Foreskin keratinocyte (primary cell): ENCODE measurements at places on chromosomes 5 and 9.

DNA sequence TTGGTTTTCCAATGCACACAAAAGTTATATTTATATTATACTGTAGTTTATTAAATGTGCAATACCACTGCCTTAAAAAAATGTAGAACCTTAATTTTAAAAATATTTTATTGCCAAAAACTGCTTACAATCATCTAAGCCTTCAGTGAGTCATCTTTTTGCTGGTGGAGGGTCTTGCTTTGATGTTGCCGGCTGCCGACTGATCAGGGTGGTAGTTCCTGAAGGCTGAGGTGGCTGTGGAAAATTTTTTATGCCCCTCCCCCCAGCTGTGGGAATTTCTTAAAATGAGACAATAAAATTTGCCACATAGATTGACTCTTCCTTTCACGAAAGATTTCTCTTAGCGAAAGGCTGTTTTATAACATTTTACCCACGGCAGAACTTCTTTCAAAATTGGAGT lies 75.9 kb upstream of the SLC25A51 start:
- no peak for DNase-seq

- no peak for DNase-seq
These were observed 363.5 kb downstream of the CDH9 start for GRCh38 chr5:26674846-26675245.

- DNase-seq, result peak; percentile 73
These were observed 7.3 kb upstream of the GRHPR start for GRCh38 chr9:37415011-37415719.

- DNase-seq, result peak; percentile 10
These were observed 66.0 kb upstream of the MEF2C start for GRCh38 chr5:88948746-88949600.

- no peak for DNase-seq
These were observed 115.2 kb upstream of the WWC1 start for GRCh38 chr5:168176251-168176650.

DNA sequence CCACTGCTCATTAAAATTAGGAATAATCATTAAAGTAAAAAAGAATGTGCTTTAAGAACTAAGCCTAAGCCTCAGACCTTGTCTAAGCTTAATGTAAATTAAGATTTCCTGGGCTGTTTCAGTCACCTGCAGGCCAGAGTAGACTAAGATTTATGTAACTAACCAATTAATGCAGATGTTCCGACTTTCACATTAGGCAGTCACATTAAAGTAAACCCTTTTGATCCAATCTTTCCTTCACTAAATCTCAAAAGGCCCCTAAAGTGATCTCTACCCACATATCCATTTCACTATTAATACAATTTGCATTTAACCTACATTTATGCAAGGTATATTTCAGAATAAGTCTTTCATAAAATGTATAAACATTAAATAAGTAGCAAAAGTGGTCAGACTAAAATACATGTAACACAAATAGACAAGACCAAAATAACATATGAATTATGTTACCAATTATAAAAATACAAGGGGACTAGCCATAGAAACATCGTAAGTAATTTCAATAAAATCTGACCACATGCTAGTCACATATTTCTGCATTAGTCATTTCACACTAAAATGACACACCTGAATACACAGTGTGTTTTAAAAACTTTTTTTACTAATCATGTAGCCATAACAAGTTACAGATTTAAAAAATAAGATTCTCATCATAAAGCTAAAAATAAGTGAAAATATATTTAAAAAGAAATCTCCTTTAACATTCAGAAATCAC lies 7.7 kb downstream of the NR3C1 start:
- DNase-seq, result peak; percentile 44

- peak; percentile 56 for DNase-seq
These were observed 18.8 kb downstream of the SMIM32 start for GRCh38 chr5:136174021-136174659.

GRCh38 chr5:177470759-177471536 lies 2.5 kb downstream of the DBN1 start:
- DNase-seq, result no peak

DNA sequence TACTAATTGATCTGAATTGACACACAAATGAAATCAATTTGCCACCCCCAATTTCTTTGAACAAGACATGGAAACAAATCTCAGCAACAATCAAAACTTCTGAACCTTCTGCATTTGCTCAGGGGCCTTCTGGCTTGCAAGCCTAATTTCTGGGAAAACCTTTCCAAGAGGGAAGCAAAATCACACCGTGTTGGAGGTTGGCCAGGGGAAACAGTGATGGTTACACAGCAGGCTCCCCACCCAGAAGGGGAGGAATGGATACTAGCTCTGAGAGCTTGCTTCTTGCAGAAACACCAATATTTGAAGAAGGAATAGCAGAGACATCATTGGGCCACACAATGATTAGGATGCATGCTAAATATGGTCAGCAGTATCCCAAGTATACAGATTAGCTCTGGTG lies 488.6 kb upstream of the TRPC7 start:
- no peak for DNase-seq

DNA sequence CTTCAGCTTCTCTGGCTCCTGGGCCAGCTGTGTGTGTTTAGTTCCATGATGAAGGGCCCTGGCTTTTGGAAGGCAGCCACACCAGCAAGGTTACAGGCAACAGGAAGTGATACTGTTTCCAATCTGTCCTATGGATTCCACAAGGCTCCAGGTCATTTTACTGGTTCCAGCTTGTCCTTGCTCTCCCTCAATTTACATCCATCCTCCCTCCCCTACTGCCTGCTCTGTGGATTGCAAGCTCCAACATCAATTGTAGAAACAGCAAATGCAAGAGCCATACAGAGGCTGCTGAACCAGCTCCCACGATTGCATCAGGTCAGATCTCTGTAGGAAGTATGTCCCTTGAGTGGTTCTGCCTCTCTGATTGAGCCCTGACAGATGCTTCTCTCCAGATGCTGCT lies 409.8 kb downstream of the NTRK2 start:
- DNase-seq, result peak; percentile 5

GRCh38 chr9:16726718-16727451 lies 143.6 kb downstream of the BNC2 start:
- peak; percentile 72 for DNase-seq

- DNase-seq, result peak; percentile 79
These were observed 465.7 kb upstream of the RGMB start for GRCh38 chr5:98307811-98308210.

DNA sequence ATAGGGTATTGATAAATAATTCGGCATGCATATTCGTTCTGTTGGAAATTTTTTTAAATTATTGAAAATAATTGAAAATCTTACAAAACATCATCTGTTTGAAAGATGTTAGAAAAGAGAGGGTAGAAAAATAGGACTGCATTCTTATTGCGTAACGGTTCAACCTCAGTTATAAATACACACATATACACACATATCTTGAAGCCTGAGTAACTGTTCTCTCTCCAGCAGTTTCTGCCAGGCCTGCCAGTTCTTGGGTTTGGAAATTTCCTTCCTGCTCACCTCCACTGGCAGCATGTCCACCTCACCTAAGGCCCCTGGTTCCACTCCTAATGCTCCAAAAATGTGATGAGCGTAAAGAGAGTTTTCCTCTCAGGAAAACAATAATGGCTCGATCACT lies 9.1 kb downstream of the SPATA31E1 start:
- DNase-seq, result no peak

DNA sequence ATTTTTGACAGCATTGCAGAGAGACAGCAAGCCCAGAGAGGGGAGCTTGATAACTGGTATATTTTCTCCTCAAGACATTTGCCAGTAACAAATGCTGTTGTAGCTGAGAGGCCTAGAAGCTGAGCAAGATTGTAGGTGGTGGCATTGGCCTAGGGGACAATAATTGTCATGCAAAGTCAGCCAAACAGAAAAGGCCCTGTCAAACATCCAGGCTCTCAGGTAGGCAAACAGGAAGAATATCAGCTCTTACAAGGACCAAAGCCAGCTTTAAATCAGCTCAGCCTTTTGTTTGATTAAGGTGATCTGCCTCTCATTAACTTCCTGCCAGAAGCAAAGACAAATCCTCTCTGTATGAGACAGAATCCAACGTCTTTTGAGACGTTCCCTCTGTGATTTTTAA lies 29.7 kb upstream of the BARX1 start:
- DNase-seq, result no peak

GRCh38 chr9:110440172-110440571 lies 102.5 kb upstream of the TXNDC8 start:
- peak; percentile 49 for DNase-seq

- DNase-seq, result no peak
These were observed 343.3 kb upstream of the CDH9 start for GRCh38 chr5:27381686-27382085.

GRCh38 chr5:155952486-155953089 lies 374.4 kb upstream of the SGCD start:
- no peak for DNase-seq

DNA sequence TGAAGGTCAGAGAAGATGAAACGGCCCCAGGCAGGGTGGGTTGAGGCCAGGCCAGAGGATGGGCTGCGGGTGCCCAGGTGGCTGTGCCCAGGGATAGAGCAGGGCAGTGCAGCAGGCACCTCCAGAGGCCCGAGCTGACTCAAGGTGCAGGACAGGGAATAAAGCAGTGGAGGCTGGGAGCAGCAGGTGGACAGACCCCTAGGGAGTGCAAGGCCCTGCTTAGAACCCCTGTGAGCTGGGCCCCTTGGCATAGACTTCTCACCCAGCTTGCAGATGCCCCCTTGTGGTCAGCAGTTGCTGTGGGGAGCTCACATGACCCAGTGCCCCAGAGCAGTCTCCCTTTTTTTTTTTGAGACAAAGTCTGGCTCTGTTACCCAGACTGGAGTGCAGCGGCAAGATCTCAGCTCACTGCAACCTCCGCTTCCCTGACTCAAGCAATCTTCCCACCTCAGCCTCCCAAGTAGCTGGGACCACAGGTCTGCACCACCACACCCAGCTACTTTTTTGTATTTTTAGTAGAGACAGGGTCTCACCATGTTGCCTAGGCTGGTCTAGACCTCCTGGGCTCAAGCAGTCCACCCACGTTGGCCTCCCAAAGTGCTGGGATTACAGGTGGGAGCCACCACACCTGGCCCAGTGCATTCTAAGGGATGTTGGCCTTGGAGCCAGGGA lies 118.8 kb downstream of the WNK2 start:
- no peak for DNase-seq

GRCh38 chr5:150372639-150373038 lies 15.1 kb downstream of the TCOF1 start:
- DNase-seq, result no peak

GRCh38 chr9:104900324-104900723 lies 27.6 kb downstream of the ABCA1 start:
- no peak for DNase-seq

DNA sequence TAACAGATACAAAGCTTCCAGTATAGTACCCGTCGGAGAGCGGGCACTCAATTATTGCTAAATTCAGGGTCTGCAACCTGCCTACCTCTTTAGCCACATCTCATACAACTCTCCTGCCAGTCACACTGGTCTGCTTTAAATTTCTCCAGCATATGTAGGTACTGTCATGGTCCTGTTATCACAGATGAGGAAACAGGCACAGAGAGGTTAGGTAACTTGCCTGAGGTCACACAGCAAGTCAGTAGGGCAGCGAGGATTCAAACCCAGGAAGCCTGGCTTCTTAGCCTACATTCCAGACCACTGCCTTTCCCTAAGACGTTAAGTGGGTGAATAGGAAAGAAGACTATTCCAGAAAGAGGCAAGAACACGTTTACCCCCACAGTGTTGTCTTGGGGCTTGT lies 186.0 kb upstream of the NFIB start:
- no peak for DNase-seq

- DNase-seq, result no peak
These were observed 185.0 kb upstream of the DAP start for GRCh38 chr5:10946050-10946449.

DNA sequence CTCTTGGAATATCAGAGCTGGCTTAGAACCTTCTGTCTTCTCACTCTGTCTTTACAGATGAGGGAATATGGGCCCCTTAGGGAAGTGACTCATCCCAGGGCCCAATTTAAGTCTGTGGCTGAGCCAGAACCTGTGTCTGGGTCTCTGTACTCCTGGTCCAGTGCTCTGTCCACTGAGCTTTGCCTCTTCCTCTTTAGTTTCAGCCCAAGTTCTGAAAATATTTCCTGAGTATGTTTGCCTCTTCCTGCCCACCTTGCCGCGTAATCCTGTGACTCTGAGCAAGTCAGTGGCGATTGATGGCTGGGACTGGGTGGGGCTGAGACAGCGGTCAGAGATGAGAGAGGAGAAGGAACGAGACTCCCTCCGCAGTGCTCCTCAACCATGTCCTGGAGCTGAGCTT lies 7.8 kb downstream of the IER5L start:
- peak; percentile 59 for DNase-seq

- DNase-seq, result no peak
These were observed 62.2 kb downstream of the EPB41L4B start for GRCh38 chr9:109258481-109259302.

DNA sequence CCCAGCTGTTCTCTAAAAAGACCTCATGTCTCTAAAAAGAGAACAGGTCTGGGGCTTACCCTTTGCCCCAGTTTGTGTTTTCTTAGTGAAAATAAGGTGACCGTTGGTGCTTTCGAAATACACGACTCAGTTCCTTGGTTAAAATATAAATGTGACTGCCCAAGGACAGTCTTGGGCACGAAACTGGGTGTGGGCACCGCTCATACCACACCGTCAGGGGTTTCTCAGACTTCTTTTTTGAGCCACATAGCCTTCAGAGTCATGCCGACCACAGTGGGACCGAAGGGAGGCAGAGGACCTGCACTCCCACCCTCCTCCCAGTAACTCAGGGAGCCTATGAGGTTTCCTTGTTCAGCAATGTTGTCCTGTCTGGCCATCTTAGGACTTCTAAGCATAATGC lies 6.5 kb downstream of the SNX18 start:
- DNase-seq, result no peak

- no peak for DNase-seq
These were observed 158.8 kb downstream of the CNTLN start for GRCh38 chr9:17293685-17294084.

DNA sequence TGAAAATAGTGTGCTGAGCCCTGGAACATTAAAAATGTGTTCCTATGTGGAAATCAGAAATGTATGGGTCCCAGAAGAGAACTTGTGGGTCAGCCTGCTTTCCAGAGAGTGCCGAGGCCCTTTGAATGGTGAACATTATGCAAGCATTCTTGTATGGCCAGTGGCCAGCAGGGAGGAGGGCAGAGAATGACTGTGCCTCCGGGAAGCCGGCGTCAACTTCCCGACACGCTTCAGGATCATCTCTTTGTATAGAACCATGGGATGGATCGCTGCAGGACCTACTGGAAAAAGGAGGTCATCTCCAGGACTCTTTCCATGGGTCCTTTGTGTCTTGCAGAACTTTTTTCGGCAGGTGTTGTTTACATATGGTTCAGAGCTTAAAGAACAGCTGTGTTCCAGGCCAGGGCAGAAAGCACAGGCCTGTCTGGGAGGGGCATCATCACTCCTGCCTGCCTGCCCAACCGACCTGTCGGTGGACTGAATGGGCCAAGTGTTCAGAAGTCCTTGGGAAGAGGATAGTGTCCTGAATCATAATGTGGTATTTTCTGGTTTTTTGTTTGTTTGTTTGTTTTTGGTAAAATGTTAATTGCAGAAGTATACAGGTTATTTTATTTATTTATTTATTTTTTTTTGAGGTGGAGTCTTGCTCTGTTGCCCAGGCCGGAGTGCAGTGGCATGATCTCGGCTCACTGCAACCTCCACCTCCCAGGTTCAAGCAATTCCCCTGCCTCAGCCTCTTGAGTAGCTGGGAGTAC lies 9.0 kb downstream of the PRRC2B start:
- peak; percentile 58 for DNase-seq
